Regular cardiac myocyte (primary cell): ENCODE measurements at places on chromosomes 12 and 14. TPM values are rescaled to one million over a fixed set of nuclear protein-coding genes. Genes with fewer than 3 reads are reported as not detected.

The KRT77 gene
- total RNA-seq = not detected in 2 replicates

The SMCO2 gene
- not detected in 2 replicates for total RNA-seq

The PAH gene
- not detected in 2 replicates for total RNA-seq

The EIF2S3B gene
- total RNA-seq = 0.85 and 1.3 TPM in 2 replicates

The INHBC gene
- not detected in 2 replicates for total RNA-seq

The EEA1 gene
- total RNA-seq = 19.7 and 34.1 TPM in 2 replicates

The KNTC1 gene
- total RNA-seq = 14.4 and 37.8 TPM in 2 replicates

The ELK3 gene
- total RNA-seq = 11.0 and 11.9 TPM in 2 replicates

The GPR132 gene
- total RNA-seq = not detected in 2 replicates

The DENND5B gene
- 9.0 and 17.8 TPM in 2 replicates for total RNA-seq

The ABCD2 gene
- total RNA-seq = under 0.01 TPM in 2 replicates

The TPH2 gene
- total RNA-seq = under 0.01 TPM in 1 of 2 replicates, not detected in the other

The BDKRB2 gene
- 0.58 and 11.0 TPM in 2 replicates for total RNA-seq

The CCDC38 gene
- under 0.01 TPM in 2 replicates for total RNA-seq

The IKZF4 gene
- total RNA-seq = 0.58 and 2.0 TPM in 2 replicates

The TAC3 gene
- 2.8 TPM in 1 of 2 replicates, not detected in the other for total RNA-seq

The RASAL1 gene
- total RNA-seq = not detected in 2 replicates

The KRT78 gene
- total RNA-seq = not detected in 2 replicates

The SLC7A8 gene
- under 0.01 and 1.4 TPM in 2 replicates for total RNA-seq

The CLEC7A gene
- not detected in 2 replicates for total RNA-seq

The GLI1 gene
- under 0.01 and 0.38 TPM in 2 replicates for total RNA-seq

The ZNF705A gene
- total RNA-seq = under 0.01 TPM in 1 of 2 replicates, not detected in the other
